ENCODE measurements at places on chromosomes 16 and 17.

DNA sequence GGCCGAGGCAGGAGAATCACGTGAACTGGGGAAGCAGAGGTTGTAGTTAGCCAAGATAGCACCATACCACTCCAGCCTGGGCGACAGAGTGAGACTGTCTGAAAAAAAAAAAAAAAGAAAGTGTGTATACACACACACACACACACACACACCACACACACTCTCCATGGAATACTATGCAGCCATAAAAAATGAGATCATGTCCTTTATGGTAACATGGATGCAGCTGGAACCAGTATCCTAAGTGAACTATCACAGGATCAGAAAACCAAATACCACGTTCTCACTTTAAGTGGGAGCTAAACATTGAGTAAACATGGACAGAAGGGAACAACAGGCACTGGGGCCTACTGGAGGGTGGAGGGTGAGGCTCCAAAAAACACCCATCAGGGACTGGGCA lies 16.7 kb downstream of the NDUFAB1 start:
- DNase-seq, result no peak

DNA sequence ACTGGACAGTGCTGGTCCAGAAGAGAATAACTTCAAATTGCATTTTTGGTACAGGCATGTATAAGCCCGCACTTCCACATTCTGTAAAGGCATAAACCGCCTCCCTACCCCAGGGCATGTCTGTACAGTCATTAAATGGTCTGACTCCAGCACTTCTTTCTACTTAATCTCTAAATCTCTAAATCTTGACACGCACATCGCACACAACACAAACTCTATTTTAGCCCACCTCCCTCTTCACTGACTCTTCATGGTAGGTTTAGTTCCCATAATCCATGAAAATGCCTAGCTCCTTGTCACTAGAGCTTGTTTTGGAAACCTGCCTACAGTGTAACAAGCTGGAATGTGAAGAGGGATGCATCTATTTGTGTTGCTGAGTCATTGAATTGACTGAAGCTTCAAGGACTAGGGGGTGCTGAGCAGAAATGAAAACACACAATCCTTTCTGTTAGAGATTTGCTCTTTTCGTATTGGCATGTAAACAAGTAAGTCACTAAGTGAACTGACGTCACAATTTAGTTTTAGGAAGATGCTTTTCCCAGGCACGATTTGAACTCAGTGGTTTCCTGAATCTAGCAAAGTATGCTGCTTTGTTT lies 1.6 kb upstream of the DUSP14 start:
- DNase-seq, result no peak

DNA sequence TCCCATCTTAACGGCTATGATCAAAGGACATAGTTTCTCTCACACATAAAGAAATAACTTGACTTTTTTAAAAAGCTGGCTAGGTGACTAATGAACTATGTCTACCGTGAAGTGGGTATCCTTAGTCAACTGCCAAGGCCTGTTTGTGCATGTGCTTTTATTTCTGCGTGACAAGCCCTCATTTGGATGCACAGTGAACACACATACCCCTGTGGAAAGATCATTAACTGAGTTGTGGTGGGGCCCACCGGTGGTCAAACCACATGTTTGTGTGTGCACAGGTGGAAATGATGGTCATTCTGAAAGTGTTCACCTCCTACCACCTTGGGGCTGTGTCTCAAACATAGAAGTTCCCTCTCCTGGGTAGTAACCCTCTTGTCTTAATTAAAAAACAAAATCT lies 256.1 kb upstream of the SALL1 start:
- DNase-seq, result no peak

DNA sequence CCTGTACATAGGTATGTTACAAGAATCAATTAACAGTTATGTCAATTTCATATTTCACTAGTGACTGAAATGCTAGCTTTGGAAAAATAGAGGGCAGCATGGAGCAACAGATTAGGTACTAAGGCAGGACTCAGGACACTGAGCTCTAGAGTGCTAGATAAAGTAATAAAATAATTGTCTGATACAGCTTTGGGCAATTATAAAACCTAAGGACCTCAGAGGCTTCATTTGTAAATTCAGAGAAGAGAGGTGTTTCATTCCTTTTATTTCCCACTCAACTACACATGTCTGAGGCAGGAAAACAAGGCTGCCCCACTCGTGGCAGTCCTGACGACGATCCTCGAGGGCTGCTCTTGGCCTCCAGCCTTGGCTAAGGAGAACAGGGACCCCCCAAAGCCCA lies 81.5 kb downstream of the CA4 start:
- DNase-seq, result no peak

- no peak for DNase-seq
Measured at GRCh38 chr16:70774261-70774660, 26.7 kb downstream of the VAC14 start.

DNA sequence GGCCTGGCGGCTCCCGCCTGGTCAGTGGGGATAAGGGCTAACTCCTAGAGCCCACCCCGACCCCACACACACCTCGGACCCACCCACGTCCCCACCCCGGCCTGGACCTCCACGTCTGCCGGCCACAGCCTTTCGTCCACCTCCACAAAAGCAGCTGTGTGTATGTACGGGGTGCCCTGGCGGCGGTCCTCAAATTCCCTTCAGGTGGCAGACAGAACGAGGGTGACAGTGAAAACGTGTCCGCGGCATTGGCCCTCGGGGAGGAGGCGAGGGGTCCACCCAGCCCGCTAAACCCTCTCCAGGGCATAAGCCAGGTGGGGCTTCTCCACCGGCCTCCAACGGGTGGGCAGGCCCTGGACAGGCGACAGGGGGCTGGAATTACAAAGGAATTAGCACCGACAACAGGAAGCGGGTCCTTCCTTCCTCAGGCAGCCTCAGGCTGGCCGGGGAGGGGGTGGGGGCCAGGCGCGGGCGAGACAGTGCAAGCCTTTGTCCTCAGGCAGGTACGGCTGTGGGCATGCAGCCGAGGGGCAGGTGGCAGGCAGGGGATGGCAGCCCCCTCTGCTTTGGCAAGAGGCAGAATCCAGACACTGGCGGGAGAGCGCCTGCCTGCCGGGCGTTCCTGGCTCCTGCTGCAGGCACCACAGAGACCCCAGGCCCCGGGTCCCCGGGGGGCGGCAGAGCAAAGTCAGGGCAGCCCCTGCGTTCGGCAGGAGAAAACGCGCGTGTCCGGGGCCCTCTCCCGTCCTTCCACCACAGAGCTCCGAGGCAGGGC lies 12.3 kb upstream of the PITPNA start:
- DNase-seq, result no peak

DNA sequence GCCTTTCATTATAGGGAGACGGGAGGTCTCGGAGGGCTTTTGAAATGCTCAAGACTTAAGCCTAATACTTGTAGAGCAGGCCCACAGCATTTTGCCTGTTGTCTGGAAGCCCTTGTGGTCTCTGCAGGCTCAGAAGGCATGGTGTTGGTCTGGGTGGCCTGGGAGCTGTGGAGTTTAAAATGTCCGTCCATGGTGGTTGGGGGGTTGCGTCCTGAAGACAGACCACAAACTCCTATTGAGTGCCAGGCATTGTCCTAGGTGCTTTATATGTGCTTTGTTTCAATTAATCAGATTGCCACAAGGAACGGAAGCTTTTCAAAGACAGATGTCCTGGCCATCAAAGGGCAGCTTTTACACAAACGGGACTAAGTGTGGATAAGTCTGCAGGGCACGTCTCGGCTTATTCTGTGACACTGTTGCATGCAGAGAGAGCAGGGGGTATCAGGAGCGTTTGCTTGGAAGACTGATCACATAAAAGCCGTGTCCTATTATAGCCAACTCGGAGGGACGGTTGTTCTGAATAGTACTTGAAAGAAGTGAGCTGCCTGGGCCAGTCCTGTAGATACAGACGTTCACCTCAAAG lies 7.8 kb downstream of the NTN1 start:
- DNase-seq, result no peak

DNA sequence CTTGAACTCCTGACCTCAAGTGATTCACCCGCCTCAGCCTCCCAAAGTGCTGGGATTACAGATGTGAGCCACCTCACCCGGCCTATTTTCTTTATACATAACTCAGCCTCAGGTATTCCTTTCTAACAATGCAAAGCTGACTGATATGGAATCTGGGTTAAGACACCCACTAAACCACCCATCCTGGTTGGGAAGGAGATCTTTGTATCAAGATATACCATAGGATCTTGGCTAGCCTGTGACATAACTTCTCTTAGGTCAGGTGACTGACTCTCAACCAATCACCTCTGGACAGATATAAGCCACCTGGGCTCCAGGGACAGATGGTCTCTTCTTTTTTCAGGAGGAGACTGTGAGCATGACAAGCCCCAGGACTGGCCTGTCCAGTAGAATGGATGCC lies 51.2 kb upstream of the NKD1 start:
- DNase-seq, result no peak

- no peak for DNase-seq
Measured at GRCh38 chr16:60027351-60027750, 1293.2 kb upstream of the GOT2 start.

DNA sequence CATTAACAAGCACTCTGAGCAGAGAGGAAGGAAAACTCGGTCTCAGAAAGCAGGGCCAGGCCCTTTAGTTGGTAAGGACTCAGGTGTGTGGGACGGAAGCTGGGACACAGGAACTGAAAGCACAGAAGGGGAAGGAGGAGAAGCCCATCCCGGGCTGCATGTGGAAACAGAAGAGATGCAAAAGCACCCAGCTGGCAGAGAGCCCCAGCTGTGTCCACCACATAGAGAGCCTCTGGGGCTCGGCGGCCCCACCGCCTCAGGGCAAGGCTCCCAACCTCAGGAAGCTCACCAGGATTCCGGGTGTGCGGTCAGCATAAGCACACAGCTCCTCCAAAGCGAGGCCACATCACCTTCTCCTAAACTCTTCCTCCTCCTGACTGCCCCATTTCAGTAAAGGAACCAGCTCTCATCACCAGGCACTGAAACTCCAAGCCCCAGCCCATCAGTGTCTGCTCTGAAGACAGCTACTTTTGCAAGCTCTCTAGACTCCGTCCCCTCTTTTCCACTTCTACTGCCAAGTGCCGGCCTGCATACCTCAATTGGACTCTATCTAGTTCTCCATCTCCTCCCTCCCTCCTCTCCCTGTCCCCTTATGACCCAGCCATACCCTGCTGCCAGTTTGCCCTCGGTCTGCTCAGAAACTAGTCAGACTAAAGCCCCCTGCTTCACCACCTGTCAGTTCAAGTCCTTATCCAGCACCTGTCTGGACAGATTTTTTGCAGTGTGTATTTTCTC lies 6.0 kb downstream of the ST3GAL2 start:
- DNase-seq, result no peak

- peak; percentile 37 for DNase-seq
Measured at GRCh38 chr17:50923611-50924010, 57.5 kb upstream of the TOB1 start.

DNA sequence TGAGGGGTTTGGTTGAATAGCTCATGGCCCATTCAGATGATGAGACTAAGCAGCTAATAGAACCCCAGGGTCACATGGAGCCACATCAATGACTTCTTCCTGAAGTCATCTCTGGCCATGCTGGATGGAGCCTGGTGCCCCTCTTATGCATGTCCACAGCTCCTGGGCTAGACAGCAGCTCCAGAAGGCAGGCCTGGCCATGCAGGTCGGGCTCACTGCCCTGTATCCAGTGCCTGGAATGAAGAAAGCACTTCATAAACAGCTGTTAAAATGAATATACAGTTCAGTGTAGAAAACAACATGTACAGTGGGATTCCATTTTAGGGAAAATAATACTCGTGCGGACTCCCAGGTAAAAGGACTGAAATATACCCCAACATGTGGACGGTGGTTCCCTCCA lies 73.9 kb downstream of the GNAO1 start:
- no peak for DNase-seq

DNA sequence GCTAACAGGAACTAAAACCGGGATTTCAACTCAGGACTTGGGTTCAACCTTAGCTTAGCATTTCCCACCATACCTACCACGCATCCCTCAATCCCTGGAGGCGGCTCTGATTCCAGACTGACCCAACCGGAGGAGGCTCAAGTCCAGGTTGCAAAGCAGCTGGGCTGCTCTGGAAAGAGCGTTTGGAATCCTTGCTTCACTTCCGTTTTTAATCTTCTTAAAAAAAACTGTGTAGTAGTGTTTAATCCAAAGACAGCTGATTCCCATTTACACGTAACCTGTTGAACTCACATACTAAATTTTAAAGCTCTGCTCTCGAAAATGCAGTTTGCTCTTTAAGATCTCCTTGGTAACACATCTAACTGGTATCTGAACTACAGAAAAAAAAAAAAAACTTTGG lies 50.0 kb downstream of the NXN start:
- DNase-seq, result no peak

- DNase-seq, result peak; percentile 72
Measured at GRCh38 chr16:83926726-83927397, 26.2 kb upstream of the OSGIN1 start.

DNA sequence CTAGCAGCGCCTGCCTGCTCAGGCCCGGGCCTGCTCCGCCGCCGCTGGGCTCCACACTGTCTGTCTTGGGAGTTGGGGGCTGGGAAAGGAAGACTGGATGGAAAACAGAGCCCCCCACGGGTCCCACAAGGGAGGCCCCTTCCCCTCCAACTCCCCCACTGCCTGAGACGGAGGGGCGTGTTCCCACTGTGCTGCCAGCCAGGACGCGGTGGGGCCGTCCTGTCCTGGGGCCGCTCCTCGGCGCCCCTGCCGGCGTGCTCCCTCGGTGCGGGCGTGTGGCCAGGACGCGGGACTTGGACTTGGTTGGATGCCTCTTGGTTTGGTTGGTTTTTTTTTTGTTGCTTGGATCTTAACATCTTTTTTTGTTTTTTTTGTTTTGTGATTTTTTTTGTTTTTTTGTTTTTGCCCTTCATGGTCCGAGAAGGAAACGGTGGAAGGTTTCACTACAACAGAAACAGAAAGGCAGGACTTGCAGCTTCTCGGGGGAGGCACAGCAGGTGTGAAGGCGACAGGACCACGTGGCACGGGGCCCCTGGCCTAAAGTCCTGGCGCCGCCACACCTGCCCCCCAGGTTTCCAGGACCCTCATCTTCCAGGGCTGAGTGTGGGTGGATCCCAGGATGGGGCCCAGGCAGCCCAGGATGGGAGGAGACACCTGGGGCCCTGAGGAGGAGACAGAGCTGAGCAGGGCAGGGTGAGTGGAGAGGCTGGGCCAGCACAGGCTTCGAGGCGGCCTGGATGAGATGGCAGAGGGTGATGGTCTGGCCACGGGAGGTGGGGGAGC lies 16.0 kb downstream of the ENGASE start:
- DNase-seq, result no peak

- no peak for DNase-seq
Measured at GRCh38 chr17:13871261-13871660, 198.0 kb upstream of the COX10 start.

DNA sequence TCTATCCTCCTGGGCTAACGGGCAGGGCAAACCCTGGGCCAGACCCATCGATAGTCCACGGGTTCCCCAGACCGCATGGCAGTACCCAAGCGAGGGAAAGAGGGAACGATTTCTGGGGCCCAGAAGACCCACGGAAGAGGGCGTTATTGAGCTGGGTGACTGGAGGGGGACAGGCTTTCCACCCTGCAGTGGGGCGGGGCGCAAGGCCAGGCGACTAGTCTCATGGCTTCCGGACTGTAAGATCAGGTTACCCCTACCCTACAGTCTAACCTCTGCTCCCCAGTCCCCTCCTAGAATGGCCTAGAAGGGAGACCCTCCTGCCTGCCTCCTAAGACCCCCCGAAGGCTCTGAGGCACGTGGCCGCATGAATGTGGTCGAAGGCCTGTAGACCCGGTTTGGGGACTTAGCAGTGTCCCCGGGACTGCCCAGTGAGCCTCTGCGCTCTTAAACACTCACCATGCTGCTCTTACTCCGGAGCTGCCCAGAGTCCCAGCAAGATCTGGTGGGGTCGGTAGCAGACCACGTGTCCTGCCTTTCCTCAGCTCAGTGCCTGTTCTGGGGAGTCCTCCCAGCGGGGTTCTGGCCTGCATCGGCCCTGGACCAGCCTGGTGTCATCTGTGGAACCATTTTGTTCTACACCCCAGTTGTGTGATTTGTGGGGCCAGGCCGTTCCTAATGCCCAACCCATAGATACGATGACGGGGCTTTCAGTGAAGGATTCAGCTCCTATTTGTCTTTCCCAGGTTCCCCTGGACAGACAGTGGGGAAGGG lies 13.2 kb upstream of the AURKB start:
- peak; percentile 74 for DNase-seq

All from heart left ventricle (tissue), 16 donors.